ENCODE measurements at places on chromosomes 11 and 22.

GRCh38 chr11:16511116-16512114 lies 155.1 kb upstream of the SOX6 start:
- DNase-seq = no peak

DNA sequence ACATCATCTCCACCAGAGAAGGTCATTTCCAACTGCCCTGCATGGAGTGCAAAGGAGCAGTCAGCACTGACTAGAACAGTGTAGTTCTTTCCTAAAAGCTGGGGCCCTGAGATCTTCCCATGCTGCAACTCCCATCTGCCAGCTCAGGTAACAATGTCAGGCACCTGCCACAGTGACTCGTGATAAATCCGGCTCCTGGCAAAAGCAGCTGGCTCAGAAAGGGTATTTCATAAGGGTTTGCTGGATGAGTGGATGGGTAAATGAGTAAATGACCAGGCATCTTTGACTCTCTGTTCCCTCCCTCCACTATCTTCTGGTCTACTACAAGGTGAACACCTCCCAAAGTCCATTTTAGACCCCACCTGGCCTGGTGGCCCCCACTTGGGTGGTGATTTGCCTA lies 403.6 kb downstream of the NXPE2 start:
- DNase-seq = no peak

DNA sequence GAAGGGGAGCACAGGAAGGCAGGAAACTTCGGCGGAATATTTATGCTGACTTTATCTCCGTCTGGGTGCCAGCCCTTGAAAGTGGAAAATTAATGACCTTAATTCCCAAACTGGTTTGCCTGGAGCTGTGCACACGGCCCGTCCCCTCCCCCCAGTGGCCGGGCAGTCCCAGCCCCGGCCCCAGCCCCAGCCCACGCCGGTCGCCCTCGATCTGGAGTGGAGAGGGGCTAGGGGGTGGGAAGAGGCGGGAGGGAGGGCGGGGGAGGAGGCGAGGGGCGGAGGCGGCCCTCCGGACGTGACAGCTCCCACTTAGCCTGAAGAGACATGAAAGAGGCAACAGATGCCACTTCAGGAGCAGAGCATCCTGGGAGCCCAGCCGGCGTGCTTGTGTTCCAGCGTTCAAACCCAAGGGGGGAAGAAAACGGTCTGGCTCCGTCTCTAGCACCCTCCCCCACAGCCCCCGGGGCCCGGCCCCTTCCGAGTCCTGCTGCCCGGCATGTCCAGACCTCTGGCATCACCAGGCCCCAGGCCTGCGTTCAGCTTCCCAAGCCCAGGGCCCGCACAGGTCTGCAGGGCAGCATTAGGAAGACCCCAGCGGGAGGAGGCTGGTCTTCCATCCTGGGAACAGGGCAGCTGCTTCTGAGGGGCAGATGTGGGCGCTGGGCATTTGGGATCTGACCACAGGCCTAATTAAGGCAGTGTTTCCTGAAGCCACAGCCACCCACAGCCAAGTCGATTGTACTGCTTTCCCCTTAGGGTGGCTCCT lies 20.0 kb upstream of the LMO1 start:
- no peak for DNase-seq

DNA sequence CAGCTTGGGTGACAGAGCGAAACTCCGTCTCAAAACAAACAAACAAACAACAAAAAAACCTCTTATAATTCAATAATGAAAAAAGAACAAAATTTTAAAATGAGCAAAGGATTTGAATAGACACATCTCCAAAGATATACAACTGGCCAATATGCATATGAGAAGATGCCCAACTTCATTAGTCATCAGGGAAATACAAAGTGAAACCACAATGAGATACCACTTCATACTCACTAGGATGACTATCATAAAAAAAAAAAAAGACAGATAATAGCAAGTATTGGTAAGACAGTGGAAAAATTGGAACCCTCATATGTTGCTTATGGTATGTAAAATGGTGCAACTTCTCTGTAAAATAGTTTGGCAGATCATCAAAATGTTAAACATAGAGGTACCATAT lies 28.7 kb upstream of the BARX2 start:
- no peak for DNase-seq

DNA sequence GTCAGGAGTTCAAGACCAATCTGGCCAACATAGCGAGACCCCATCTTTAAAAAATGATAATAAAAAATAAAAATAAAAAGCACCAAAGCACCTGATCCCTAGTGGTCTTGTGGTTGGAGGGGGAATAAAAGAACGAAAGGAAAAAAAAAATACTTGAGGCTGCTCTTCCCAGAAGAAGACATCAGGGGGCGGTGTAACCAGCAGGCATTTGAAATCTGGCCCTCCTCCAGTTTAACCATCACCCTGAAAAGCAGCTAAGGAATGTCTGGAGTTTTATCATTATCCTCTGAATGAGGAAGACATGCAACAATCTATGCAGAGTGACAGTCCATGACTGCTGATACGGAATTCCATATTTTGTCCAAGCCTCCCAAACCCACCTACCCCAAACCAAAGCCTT lies 5.6 kb upstream of the KCTD17 start:
- DNase-seq = no peak

DNA sequence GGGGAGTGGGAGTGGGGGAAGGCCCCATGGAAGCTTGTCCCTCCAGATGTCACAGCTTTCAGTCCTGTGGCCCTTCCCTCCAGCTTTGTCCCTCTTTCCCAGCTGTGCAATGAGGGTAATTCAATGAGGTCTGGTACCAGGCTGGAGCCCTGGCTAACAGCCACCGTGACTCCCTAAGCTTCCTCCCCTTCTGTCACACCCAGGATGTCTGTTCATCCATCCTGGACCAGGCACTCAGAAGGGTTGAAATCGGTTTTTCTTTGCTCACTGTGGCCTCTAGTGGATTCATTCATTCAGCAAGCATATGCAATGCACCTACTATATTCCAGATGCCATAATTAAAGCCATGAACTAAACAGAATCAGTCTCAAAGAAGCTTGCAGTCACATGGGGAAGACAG lies 38.7 kb downstream of the SYT13 start:
- DNase-seq = no peak

DNA sequence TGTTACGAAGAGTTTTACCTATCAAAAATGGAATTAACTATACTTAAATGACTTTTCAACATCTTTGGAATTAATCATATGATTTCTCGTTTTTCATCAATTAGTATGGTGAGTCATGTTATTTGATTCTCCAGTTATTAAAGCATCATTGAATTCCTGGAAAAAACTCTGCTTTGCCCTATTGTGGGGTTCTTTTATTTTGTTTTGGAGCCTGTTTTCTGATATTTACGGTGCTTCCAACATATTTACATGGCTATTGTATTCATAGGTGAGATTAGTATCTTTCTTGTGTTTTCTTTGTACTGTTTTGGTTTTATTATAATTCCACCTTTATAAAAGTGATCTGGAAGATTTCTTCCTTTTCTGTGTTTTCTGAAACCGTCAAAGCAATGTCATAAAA lies 902.7 kb downstream of the TBC1D22A start:
- no peak for DNase-seq

All from cerebellar cortex (tissue), 1 donor.